ENCODE measurements at places on chromosomes 4 and X. TPM values are rescaled to one million over a fixed set of nuclear protein-coding genes. Genes with fewer than 3 reads are reported as not detected.

DNA sequence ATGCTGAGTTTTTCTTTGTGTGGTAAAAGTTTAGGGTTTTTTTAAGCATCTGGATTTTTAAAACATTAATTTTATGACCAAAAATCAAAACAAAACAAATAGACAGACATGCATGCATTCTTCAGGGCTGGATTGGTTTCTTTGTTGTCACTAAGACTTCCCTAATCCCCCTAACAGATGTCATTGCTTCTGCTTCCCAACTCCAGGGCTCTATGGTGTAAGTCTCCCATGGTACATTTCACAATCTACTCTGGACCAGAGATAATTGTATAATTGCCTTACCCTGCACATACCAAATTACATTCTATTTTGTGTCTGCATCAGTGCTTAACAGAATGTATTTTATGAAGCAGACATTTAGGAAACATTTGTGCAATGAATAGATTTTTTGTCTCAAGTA, 529.1 kb upstream of the SMIM31 start:
- DNase-seq = no peak

The MAGEE2 gene
- polyA plus RNA-seq = 0.14 TPM

- no peak for DNase-seq
These were observed 70.4 kb downstream of the RFC1 start for GRCh38 chr4:39295784-39296183.

DNA sequence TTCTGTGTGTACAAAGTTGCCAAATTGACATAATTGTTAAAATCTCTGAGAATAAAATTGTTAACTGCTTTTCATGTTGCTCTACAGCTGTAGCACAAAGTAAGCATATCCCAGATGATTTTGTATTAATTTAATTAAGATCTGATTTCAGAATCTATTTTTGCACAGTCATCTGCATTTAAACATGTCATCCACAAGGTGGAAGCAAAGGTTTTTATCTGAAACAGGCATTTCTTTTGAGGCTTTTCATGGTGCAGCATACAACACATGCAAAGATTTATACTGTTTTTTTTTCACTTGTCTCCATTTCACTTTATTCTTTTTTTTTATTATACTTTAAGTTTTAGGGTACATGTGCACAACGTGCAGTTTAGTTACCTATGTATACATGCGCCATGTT, 51.2 kb downstream of the GC start:
- DNase-seq = no peak

- DNase-seq = no peak
These were observed 1.1 kb upstream of the SLC10A7 start for GRCh38 chr4:146522869-146523205.

DNA sequence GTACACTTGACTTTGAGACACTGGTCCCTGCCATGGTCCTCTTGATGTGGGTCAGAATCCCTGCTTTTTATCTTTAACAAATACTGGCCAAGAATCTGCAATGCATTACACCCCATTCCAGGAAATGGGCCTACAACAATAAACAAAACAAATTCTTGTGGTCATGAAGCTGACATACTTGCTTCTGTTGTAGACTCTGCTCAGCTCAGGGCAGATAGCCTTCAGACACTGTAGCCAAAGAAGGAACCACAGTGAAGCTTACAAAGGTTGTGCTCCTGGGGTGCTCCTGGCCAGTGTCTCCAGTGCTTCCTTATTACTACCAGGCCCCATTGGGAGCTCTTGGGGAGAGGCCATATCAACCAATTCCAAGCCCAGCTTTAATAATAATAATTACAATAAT, 21.8 kb downstream of the KIAA1210 start:
- DNase-seq = no peak

GRCh38 chr4:186676531-186677161, 47.0 kb downstream of the FAT1 start:
- DNase-seq = no peak

DNA sequence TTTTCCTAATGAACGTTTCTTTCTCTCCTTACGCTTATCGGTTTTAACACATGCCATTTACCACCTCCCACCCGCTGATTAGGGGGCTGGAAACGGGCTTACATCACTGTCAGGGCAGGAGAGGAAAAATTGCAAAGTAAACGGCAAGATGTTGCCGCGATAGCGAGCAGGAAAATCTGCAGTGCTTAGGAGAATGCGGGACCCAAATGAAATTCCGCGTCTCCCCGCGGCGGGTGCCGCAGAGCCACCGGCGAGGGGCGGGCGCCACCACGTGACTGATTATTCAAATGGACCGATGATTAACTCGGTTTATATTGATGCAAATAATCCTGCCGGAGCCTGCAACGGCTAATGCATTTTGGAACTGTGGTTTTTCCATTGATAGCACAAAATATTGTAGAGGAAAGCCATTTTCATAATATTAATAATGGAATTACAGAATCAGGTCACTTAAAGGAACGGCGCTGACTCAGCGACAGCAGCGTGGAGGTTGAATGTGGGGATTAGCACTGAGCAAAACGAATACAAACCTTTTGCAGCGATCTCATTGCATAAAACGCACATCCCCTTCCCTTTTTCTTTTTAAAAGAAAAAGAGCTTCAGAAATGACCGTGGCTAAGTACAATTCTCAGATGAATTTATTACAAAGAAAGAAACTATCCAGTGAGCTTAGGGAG, 224.2 kb downstream of the STIM2 start:
- no peak for DNase-seq
